Activated CD8-positive, alpha-beta memory T cell treated with anti-CD3 and anti-CD28 coated beads, Interleukin-2, amount 10 ng/mL, durations not matched to agents 7 days and 5 days (primary cell): ENCODE measurements at places on chromosomes 5 and 9.

GRCh38 chr5:141694479-141694878 lies 12.4 kb upstream of the ARAP3 start:
- DNase-seq: no peak

DNA sequence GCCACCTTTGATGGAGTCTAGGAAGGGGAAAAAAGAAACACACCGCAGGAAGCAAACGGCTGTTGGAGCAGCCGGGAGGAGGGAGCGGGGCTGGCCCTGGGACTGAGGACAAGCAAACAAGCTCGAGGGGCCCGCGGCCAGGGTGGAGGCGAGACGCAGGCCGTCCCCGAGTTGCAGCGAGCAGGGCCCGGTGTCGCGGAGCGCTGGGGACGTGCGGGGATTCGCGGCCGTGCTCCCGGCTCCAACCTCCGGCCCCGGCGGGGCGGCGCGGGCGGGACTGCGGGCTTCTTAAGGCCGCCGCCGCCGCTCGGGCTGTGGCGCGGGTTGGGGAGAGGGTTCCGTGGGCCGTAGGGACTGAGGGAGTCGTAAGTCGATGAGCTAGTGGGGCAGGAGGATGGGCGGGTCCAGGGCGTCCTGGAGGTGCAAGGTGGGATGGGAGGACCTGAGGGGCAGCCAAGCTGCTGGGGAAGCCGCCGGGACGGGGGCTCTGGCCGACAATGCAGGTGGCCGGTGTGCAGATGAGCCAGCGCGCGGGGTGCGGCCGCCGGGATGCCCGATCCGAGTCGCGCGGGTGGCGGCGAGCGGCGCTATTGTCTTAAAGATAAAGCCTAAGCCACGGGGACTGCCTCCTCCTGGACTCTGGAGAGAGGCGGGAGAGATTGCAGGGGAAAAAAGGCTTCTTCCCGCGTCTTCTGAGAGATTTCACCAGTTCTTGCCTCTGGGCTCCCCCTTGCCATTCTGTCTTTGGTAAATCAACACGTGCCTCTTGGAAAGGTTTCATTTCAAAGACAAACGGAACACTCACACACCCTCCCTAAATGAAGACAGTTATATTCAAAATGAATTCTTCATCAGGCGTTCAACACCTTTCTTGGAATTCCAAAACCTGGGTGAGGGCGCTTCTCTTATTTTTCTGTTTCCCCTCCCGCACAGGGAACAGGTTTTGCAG lies 1.6 kb upstream of the HAPLN1 start:
- DNase-seq: no peak

DNA sequence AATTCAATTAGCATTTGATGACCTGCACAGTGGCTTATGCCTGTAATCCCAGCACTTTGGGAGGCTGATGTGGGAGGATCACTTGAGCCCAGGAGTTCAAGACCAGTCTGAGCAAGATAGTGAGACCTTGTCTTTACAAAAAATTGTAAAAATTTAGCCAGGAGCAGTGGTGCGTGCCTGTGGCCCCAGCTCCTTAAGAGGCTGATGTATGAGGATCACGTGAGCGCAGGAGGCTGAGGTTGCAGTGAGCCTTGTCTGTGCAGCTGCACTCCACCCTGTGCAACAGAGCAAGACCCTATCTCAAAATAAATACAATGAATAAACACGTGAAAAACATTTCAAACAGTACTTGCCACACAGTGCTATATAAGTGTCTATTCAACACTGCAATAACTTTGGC lies 4.2 kb downstream of the ABCA1 start:
- no peak for DNase-seq

DNA sequence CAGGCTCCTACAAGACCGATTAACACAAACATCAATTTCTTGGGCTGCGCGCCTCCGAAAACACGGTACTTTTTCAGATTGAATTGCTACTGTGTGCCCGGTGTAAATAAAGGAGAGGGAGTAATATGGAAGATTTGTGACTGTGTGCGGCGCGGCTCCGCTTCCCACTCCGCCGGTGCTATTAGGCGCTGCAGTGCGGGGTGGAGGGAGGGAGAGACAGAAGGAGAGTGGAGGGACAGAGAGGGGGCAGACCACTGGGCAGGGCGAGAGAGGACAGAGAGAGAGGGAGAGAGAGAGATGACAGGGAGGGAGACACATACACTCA lies 24.7 kb upstream of the RNU6ATAC start:
- no peak for DNase-seq

DNA sequence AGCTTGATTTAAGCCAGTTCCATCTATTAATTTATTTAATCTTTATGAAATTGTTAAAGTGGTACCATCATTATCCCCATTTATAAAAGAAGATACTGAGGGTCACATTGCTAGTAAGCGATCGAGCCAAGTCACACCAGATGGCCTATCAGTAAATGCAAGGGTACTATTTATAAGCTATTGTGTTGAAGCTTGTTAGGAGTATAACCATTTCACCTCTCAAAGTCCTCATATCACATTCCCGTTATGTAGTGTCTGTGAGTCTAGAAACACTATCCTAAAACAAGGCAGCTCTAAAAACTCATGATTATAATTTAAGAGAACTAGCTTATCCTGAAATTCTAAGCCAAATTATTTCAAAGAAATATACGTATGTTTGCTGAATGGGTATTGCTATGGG lies 1161.8 kb downstream of the EFNA5 start:
- DNase-seq: no peak

GRCh38 chr5:93403141-93403928 lies 177.7 kb downstream of the NR2F1-AS1 start:
- DNase-seq: no peak

DNA sequence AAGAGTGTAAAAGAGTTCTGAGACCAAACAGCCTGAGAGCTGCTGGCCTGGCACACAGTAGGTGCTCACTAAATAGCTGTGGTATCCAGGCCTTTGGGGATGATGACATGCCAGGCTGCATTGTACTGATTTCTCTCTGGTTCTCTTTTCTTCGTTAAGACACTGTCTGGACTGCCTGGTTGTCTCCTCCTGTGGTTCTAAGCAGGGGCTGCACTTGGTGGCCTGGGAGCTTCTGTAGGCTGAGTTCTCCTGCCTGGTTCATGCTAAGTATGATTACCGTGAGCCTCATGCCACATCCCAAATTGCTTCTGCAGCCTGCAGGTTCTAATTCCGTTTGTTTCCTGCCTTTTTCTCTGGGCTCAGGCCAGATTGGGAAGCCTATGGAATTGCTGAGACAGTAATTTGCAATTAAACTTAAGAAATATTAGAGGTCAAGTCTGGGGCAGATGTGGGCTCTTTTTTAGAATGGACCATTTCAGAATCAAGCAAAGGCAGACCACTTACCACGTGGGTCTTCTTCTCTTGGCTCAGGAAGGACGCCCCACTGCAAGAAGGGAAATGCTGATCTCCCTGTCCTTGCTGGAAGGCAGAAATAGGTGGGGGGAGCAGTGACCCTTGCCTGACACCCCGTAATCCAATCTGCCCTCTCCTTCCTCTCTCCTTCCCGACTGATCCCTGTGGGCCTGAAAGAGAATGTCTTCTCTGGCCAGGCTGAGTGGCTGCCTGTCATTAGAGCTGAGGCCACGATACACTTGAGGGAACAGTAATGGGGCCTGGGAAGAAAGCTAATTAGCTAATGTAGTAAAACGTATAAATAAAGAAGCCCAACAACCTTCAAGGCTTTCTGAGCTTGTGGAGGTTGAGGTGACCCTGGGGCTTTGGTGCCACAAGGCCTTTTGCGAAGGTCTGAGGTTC lies 21.9 kb upstream of the BOD1 start:
- no peak for DNase-seq

DNA sequence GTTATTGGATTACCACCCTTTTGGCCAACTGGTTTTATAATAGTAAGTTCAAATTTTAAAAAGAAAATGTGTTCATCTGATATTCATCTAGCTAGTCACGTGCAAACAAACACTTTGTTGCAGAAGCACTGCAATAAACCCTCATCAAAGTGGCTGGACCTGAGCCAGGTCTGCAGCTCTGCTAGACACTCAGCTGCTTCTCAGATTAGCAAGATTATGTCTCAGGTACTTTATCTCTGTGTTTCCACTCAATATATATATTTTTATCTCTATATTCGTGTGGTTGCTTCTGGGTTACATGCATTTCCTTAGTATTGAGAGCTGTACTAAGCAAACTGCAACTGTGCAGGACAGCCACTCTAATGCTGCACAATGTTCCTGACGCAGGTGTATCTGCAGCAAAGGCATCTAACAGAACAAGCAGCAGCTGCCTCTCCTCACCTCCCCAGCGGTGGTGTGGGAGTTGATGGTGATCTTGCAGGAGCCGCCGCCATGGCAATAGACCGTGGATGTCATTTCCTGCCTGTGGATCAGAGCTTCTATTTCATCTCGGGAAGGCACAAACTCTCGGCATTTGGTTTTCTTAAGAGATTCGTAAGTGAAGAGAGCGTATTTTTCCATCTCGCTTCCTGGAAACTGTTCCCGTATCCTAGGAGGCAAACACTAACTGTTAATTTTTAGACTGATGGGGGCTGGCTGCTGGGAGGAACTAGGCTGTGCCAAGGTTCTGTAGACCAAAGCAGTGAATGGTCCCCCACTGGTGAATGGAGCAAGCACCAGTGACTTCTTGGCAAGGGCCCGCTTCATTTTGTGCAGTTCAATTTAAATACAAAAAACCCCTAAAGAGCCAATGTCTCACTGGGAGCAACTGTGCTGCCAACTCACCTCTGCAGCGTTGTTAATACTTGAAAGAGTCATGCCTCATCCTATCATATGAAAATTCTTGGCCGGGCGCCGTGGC lies 56.7 kb upstream of the RETREG1 start:
- DNase-seq: no peak

- no peak for DNase-seq
These were observed 2222.7 kb upstream of the WWC1 start for GRCh38 chr5:166068547-166069335.

GRCh38 chr5:83844449-83845068 lies 123.9 kb upstream of the HAPLN1 start:
- DNase-seq: peak; percentile 77

- DNase-seq: no peak
These were observed 5.8 kb downstream of the SREK1 start for GRCh38 chr5:66149950-66150349.

GRCh38 chr5:77463905-77464304 lies 28.2 kb downstream of the WDR41 start:
- no peak for DNase-seq

GRCh38 chr5:150397146-150397781 lies 15.4 kb downstream of the CD74 start:
- DNase-seq: no peak

DNA sequence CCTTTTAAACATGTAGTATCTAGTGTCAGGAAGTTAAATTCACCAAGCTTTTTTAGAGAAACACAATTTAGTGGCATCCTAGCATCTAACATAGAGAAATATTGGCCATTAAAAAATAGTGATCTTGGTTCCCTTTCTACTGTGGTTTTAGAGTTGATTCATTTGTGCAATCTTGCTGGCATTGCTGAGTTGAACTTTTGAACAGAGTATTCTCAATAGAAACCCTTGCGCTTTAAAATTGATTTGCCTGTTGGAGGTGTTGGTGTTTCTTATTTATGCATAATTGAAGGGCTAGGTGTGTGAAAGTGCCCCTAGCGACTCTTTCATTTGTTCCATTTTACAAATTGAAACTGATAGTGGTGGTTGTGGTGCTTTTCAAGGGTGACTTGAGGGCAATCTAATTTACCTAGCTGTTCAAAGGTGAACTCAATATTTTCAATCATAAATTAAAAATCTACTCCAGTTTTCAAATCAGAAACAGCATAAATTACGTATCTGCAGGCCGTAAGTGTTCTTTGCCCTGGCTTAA lies 73.0 kb upstream of the MPDZ start:
- no peak for DNase-seq

- DNase-seq: no peak
These were observed 56.2 kb upstream of the ABCA1 start for GRCh38 chr9:104984121-104984520.

DNA sequence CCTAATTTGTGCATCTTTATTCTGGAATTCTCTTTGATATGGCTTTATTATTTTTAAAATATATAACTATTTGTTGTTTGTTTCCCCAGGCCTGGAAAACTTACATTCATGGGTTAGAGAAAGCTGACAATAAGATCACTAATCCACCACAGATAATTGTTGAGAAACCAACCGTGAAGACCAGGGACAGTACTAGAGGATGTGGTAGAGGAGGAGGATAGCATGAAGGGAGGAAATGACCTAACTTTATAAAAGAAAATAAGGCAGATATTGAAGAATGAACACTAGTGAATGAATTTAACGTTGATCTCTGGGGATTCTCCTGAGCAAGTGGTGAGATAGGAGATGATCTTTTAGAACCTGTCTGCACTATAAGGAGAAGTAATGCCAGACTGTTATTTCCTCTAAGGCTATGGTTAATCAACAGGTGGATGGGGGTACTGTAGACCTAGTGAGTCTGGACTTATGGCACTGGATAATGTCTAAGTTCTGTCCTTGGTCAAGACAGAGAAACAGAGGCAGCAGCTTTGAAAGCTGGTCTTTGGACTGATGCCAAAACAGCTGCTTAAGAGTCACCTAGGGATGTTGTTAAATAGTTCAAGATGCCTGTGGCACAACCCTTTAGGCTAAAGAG lies 52.4 kb downstream of the NREP start:
- no peak for DNase-seq

DNA sequence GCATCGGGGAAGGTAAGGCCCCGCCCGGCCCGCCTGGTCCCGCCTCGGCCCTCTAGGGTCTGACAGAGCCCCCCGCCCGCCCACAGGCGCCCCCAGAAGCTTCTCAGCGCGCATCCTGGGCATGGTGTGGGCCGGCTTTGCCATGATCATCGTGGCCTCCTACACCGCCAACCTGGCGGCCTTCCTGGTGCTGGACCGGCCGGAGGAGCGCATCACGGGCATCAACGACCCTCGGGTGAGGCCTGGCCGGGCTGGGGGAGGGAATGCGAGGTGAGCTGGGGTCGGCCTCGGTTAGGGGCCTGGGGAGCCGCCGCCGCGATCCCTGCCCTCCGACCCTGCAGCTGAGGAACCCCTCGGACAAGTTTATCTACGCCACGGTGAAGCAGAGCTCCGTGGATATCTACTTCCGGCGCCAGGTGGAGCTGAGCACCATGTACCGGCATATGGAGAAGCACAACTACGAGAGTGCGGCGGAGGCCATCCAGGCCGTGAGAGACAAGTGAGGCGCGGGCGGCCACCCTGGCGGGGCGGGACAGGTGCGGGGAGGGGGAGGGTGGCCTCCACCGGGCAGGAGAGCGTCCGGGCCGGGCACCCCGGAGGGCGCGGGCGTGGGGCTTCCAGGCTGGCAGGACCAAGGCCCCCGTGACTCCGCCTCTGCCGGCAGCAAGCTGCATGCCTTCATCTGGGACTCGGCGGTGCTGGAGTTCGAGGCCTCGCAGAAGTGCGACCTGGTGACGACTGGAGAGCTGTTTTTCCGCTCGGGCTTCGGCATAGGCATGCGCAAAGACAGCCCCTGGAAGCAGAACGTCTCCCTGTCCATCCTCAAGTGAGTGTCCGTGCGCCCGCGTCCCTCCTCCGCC lies 7.1 kb downstream of the LRRC26 start:
- DNase-seq: no peak

- DNase-seq: no peak
These were observed 79.4 kb downstream of the FAM114A2 start for GRCh38 chr5:153959134-153959957.

- no peak for DNase-seq
These were observed 58.1 kb downstream of the EBF1 start for GRCh38 chr5:159041444-159042198.
